ENCODE measurements at places on chromosomes 12 and 14.

DNA sequence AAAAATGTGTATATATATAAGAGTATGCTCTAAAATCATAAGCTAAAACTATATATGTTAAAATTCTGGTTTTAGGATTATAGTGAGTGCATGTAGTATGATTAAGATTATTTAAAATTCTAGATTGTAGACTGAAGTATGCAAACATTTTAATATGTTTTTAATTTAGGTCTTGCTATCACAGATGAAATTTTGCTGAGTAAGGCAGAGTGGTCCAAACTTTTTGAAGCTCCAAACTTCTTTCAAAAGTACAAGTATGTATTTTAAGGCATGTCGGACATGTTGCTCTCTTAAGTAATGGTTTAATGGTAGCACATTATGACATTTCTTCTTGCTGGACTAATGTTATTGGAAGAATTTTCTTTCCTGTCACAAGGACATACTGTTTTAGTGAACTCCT, 34.6 kb downstream of the PAPOLA start:
- DNase-seq: no peak

- DNase-seq: no peak
These were observed 9.7 kb downstream of the DCP1B start for GRCh38 chr12:1994429-1995143.

GRCh38 chr14:33968722-33969121, 17.8 kb upstream of the EGLN3 start:
- no peak for DNase-seq

DNA sequence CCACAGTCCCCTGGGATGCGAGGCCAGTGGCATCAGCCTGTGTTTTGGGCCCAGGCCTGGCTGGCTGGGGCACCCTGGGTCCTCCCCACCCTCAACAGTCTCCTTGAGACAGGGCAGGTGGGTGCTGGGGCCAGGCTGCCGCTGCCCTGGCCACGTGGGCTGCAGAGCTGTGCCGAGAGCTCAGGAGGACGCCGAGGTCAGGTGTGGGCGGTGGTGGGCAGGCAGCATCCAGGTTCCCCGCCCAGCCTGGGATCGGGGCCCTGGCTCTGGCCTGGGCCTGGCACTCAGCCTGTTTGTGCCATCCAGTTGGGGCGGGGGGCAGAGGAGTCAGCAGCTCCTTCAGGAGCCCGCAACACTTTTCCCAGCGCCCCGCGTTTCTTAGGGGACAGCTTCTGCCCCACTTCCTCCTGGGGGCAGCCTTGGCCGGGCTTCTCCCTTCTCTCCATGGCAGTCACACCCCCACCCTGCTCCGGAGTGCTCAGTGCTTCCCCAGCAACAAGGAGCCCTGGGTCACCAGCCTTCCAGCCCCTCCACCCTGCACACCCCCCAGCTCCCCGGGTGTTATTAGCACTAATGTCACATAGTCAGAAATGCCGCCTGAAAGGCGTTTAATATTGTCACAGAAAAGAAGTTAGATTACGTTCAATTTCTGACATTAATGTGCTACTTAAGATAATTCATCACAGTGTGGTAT, 30.8 kb downstream of the KIF26A start:
- no peak for DNase-seq

- no peak for DNase-seq
These were observed 27.6 kb downstream of the TUBA1A start for GRCh38 chr12:49161092-49161795.

DNA sequence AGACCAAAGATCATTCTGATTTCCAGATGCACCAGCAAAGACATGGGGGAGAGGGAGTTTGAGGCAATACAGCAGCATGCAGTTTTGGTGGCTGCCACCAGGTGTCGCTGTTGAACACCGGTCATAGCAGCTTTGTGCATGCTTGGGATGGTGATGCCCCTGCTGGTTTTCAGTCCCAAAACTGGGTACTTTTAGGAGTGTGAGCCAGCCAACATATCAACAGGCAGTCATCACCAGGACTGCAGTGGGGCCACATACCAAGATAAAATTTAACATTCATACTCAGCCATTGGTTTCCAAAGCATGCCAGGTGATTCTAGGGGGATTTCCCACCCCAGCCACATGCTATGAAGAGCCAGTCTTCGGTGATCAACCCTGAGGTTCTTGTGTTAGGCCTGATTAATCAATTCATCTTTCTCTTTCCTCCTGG, 64.2 kb downstream of the PHETA1 start:
- peak; percentile 38 for DNase-seq

- no peak for DNase-seq
These were observed 257.2 kb upstream of the PRICKLE1 start for GRCh38 chr12:42846782-42847181.

- DNase-seq: no peak
These were observed 114.3 kb downstream of the DIP2B start for GRCh38 chr12:50618864-50619609.

GRCh38 chr14:92511453-92512238, 1.9 kb upstream of the RIN3 start:
- DNase-seq: no peak

GRCh38 chr14:96693252-96693820, 103.8 kb upstream of the VRK1 start:
- no peak for DNase-seq

- DNase-seq: no peak
These were observed 824 bp downstream of the TBK1 start for GRCh38 chr12:64452559-64453329.

DNA sequence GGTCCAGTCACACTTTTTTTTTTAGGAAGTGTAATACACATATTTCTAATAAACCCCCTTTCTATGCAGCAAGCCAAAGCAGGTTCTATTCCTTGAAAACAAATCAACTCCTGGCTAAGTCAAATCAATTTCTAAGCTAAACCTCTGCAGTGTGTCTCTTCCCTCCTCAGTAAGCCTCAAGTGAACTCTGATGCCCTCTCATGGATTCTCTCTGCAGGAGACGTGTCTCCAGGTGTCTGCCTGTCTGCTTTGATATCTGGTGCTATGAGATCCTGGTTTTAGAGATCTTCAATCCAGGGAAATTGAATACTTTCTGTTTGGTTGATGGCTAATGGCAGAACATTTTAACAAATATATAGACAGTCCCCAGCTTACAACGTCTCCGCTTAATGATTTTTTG, 791.7 kb downstream of the AACS start:
- DNase-seq: no peak

GRCh38 chr12:57765003-57765697, 1.7 kb downstream of the CYP27B1 start:
- no peak for DNase-seq

DNA sequence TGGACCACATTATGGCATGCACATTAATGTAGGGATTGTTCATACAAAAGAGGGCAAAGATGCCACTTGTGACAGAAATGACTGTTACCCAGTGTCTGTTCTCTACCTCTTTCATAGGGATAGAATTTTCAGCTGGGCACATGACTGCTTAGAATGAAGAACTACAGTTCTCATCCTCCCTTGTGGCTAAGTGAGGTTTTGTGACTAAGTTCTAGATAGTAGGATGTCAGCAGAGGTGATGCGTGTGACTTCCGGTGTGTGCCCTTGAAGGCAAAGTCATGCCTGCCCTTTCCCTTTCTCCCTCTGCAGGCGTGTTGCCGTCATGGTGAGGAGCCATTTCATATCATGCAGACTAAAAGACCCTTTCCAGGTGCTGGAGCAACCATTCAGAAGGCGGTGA, 99.3 kb downstream of the CACNA1C start:
- no peak for DNase-seq

- no peak for DNase-seq
These were observed 463.9 kb upstream of the TBX3 start for GRCh38 chr12:115147916-115148315.

GRCh38 chr12:131827961-131828534, at the start of gene MMP17:
Gene MMP17 (plus strand): TSS chr12:131828393. CDS start chr12:131828495, 102 bp downstream.
- DNase-seq: no peak

DNA sequence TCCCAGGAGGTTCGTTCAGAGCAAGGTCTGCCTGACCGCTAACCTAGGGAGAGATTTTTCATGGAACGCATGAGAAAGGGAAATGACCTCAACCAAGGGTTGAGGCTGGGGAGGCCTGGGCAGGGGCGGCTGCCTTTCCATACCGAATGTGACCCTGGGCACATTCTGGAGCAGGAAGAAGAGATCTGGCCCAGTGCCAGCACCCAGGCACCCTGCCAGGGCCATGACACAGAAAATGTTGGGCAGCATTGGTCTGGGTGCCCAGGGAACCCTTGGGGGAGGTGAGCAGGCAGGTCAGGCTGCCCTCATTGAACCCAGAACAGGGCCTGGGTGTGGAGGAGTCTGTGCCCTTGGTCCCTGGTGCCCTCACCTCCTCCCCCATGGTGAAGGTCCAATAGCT, 106.8 kb downstream of the CALM1 start:
- DNase-seq: no peak

DNA sequence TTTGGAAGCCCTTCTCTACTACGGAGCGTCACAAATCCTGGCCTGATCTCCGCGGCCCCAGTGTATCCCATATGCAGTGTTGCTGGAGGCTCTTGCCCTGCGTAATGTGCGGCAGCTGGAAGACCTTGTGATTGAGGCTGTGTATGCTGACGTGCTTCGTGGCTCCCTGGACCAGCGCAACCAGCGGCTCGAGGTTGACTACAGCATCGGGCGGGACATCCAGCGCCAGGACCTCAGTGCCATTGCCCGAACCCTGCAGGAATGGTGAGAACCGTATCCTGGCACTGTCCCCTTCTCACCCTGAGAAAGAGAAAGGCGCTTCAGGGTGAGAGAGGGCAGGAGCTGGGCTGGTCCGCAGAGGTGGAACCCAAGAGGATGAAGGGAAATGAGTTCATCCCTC, 5.3 kb downstream of the COPS7A start:
- no peak for DNase-seq

- no peak for DNase-seq
These were observed 220.3 kb downstream of the FBXL14 start for GRCh38 chr12:1373901-1374735.

GRCh38 chr12:101839324-101840283, 8.8 kb upstream of the GNPTAB start:
- DNase-seq: peak; percentile 63

DNA sequence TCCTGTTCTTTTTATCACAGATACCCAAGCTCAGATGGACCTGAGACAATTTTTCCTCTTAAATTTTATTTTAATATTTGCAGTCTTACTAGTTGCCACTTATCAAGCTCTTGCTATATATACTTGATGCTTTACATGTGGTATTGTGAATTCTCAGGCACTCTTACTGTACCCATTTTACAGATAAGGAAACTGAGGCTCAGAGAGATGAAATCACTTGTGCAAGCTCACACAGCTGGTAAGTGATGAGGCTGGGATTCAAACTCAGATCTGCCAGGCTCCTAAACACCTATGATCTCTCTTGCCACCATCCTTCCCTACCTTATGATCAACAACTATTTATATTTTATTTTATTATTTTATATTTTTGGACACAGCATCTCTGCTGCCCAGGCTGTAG, 133.0 kb upstream of the LHX5 start:
- DNase-seq: no peak

DNA sequence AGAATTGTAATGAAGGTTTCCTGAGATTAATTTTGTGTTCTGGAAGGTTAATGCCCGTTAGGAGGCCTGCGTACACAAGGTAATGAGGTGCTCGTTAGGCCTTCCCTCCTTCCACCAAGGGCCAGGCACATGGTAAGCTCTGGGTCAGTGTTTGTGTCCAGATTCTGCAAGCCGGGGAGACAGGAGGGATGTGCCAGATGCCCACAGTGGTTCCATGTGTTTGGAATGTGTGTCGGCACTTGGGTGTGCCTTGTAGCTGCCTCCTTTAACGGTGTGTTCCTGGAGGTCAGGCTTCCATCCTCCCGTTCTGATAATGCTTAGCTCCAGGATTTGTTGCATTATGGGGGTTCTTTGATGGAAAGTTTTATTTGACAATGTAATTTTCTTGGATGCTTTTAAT, 5.7 kb downstream of the TRAF3 start:
- no peak for DNase-seq

GRCh38 chr12:121222847-121223246, 12.9 kb downstream of the P2RX4 start:
- DNase-seq: no peak

GRCh38 chr12:101773650-101774162, 34.4 kb upstream of the SYCP3 start:
- peak; percentile 43 for DNase-seq

DNA sequence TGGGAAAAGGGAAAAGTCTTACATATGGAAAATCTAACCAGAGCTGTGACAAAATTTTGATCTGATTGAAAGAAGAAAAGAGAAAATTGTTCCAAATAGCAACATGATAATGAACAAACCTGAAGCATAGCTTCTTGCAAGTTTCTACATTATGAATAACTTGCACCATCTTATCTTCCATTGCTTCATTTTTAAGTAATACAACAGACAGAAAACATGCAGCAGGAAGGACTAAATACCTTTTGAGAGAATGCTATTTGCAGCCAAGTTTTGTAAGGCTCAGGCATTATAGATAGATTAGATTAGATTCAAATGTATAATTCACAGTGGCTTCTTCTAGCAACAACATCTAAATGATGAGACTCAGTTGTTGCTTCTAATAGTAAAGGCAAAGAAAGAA, 441.4 kb downstream of the AEBP2 start:
- no peak for DNase-seq

- DNase-seq: no peak
These were observed 6.2 kb upstream of the CCT2 start for GRCh38 chr12:69579029-69579428.

GRCh38 chr12:101277443-101277842, 2.5 kb upstream of the UTP20 start:
- DNase-seq: no peak

GRCh38 chr12:50021031-50021430, 4.3 kb downstream of the RACGAP1 start:
- no peak for DNase-seq

DNA sequence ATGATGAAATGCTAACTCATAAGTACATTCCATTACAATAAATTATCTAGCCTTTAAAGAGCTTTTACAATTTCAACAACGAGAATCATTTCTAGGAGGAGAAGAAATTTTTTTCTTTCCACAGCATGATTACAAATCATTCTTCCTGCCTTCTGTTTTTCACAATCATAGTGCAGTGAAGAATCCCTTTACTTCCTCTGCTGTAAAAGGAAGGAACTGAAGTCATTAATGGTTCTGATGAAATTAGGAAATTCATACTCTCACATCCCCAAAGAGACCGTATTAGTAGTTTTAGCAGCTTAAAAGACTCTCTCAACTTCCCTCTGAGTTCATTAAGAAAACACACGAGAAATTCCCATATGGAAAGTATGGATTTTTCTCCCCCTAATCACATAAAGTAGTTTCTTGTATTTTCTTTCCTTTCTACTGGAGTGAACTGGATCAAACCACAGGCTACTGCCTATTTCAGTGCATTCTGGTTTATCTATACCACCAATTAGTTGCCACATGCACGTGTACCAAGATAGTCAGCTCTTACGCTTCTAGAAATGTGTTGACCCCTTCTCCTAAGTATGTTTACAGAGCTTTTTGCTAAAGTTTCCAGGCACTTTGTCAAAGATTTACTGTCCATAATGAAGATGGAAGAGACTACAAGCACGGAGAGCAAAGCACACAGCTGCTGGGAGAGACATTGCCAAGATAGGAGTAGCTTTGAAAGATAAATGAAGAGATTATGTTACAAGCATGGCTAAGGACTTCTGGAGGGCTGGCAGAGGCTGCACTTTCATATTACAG, 58.9 kb upstream of the KITLG start:
- DNase-seq: no peak

Data from stimulated activated CD4-positive, alpha-beta T cell treated with anti-CD3 and anti-CD28 coated beads, Interleukin-15, amount 100 ng/mL, for 48 hours (primary cell).